ENCODE measurements at places on chromosomes 1 and 21.

GRCh38 chr21:35134309-35134708, 85.2 kb upstream of the RUNX1 start:
- DNase-seq = no peak

DNA sequence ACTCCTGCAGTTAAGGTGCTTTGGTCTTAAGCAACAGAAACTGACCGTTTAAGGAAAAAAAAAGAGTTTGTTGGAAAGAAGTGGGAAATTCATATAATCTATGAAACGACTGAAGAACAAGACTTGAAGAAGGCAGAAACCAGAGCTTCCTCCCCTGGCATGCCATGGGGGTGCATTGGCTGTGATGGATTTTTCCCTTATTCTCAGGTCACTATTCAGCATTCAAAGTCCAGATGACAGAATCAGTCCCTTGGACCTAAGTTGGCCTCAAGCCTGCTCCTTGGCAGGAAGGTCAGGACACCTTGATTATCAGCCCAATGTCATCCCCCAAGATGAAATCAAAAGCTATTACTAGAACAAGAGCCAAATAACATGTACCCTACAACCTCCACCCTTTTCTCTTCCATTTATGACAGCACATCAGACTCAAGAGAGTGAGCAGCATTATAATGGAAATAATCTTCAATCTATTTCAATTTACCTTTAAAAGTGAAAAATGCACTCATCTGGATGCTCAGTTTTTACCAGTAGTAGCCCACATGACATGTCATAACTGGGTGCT, 15.8 kb upstream of the TMEM9 start:
- no peak for DNase-seq

GRCh38 chr1:153957744-153958110, 685 bp downstream of the CRTC2 start:
- DNase-seq = no peak

- DNase-seq = no peak
These were observed 102.2 kb downstream of the FCRL5 start for GRCh38 chr1:157450106-157450505.

- no peak for DNase-seq
These were observed 1.9 kb downstream of the RNF187 start for GRCh38 chr1:228488818-228489674.

DNA sequence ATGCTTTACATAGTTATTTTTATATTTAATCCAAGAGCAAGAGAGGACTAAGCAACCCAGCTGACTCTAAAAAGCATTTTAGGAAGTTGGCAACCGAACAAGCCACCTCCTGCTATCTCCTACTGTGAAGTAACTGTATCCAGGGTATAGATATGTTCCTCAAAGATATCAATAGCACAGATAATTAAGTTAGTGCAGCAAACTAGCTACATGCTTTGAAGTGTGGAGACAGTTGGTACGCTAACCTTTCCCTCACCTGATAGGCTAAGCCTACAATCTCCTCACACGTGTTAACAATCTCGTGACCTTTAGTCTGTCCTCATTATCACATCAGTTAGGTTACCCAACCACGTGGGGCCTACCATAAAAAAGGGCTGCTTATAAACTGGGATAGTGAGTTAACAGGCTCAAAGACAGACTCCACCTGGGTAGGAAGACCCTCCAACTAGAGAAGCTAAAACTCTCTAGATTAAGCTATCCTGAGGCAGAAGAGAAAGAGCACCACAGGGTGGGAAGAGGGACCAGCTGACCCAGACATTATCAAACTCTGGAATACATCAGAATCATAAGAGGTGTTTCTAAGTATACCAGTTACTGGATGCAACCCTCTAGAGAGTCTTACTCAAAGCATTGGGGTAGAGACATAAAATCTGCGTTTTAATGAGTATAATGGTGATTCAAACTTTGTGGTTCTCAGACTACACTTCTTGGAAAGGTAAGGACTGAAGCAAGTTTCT, 340.1 kb upstream of the ESRRG start:
- peak; percentile 48 for DNase-seq

DNA sequence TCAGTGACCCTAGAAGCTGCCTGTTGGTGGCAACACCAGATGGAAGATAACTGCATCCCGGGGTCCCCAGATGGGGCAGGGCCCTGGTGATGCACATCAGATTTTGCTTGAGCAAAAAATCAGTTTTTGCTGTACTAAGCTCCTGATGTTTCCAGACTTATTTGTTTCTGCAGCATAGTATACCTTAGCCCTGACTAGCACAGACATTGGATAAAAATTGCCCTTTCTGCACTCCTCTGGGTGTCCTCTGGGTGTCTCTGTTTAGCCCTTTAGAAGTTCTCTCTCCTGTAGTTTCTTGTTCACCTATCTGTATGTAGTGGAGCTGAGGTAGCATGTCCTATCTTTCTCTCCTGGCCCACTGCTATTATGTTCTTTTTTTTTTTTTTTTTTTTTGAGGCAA, 30.3 kb upstream of the PLA2G2C start:
- DNase-seq = no peak

- DNase-seq = no peak
These were observed 10.1 kb upstream of the PLA2G5 start for GRCh38 chr1:20059847-20060246.

- no peak for DNase-seq
These were observed 8.8 kb downstream of the PGLYRP4 start for GRCh38 chr1:153339802-153340201.

DNA sequence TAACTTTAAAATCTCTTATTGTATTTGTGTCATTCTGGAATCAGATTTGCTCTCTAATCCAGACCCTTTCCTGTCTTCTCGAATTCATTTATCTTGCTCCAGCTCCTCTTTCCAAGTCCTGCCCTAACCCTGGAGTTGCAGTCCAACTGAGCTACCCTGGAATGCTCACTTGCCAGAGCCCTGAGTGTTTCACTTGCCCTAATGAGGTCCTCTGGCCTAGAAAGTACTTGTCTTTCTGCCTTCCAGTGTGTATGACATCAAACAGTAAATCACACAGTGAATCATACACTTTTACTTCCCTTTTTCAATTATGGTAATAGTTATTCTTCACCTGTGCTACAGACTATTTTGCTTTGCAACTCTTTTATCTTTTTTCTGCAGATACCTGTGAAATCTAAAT, 96.9 kb downstream of the NEK7 start:
- DNase-seq = no peak

Data from Caco-2 (cell line).